ENCODE measurements at places on chromosomes 16 and 17. TPM values are rescaled to one million over a fixed set of nuclear protein-coding genes. Genes with fewer than 3 reads are reported as not detected.

The SPATA2L gene
- total RNA-seq = 9.5 TPM

The B9D1 gene
- 16.5 TPM for total RNA-seq

The TPSG1 gene
- not detected for total RNA-seq

The TCAP gene
- total RNA-seq = 1.3 TPM

The PMP22 gene
- total RNA-seq = 204 TPM

GRCh38 chr17:17774009-17774881, 62.5 kb downstream of the SREBF1 start:
- H3K36me3 ChIP-seq = no peaks in the 10 kb centered on the region
- no peak overlapping the region for H3K4me3 ChIP-seq
- H3K27me3 ChIP-seq = no peaks in the 10 kb centered on the region
- no peak for DNase-seq
- peaks cover 40% of the 10 kb centered on the region for H3K4me1 ChIP-seq

DNA sequence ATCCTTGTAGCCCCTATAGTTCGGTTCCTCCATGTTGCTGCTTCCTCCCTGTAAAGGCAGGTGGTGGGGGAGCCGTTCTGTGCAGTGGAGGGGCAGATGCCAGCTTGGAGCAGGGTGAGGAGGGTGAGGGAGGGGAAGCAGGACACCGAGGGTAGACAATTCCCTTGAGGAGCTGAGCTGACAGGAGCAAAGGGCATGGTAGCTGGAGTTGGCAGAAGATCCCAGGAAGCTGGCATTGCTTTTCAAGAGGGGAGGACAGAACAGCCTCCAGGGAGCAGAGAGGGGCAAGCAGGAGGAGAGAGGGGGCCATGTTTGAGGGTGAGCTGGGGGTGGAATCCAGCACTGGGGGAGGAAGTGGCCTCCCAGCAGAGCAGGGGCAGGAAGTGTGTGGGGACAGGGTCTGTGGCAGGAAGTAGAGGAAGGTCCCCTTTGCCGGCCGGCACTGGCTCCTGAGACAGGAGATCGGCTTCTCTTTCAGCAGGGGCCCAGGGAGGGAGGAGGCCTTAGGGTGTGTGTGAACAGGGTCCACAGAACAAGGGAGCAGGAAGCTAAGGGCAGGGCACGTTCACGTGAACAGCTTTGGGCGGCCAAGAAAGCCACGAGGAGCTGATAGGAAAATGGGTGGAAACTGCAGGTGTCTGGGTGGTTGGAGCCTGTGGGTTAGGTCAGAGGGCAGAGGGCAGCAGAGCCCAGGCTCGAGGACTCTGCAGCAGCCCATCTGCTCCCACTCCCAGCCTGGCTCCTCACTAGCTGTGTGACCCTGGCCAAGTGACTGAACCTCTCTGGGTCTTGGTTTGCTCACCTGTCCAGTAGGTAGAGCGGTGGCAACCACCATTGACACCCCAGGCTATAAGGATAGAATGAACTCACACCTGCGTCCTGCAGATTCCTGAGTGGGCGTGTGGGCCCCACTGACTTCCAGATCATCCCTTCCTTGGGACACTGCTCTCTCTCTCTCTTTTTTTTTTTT, 17.5 kb upstream of the SPNS2 start:
- no peak overlapping the region for H3K27ac ChIP-seq
- H3K4me3 ChIP-seq = no peak overlapping the region
- DNase-seq = no peak
- peaks cover 6% of the 10 kb centered on the region for H3K27me3 ChIP-seq
- H3K36me3 ChIP-seq = no peaks in the 10 kb centered on the region

- H3K4me1 ChIP-seq = peaks cover 4% of the 10 kb centered on the region
- H3K27me3 ChIP-seq = peaks cover 11% of the 10 kb centered on the region
- DNase-seq = no peak
- H3K4me3 ChIP-seq = no peak overlapping the region
Measured at GRCh38 chr17:36862116-36862920, 75.0 kb upstream of the LHX1 start.

DNA sequence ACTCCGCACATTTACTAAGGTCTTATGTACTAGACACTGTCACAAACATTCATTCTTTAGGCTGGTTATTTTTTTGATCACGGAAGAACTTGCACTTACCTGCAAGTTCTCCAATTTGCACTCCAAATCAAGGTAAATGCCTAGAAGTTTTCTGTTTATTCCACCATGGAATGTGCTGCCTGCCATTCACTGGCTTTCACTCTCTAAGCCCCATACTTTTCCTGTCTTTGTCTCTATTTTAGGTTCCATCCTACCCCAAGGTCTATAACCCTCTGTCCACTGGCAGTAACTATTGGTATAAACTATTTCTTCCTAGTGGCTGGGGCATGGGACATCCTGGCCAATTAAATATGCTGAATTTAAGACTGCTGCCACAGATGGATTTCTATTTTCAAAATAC, 15.9 kb downstream of the XPO6 start:
- no peaks in the 10 kb centered on the region for H3K27me3 ChIP-seq
- peaks cover 12% of the 10 kb centered on the region for H3K36me3 ChIP-seq
- H3K4me1 ChIP-seq = peaks cover 43% of the 10 kb centered on the region
- peak overlapping the region; percentile 94 for H3K27ac ChIP-seq
- H3K4me3 ChIP-seq = no peak overlapping the region

DNA sequence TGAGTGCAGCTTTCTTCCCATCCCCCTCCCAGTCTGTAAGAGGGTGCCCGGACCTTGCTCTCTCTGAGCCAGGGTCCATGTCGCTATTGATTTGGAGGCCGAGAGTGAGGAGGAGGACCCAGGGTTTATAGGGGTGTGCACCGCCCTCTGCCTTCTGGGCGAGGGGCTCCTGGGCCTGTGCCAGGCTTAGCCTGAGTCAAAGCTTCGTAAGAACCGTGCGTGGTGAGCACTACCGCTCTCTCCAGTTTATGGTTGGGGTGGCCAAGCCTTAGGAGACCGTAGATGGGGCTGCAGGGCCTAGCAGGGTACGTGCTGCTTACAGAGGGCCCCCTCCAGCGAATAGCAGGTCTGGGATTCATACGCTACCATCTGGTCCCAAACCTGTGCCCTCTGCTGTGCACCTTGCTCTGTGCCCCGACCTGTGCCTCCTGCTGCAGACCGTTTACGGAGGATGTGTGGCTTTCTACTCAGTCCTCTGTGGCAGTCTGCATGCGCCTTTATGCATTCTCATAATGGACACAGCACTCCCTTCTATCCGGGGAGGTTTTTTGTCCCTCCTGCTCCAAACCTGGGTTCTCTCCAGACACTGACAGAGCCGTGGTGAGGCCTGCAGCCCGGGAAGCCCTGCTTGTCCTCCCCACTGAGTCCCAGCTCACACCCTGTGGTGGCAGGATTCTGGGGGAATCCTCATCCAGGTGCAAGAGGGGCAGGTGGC, 54.7 kb downstream of the PGS1 start:
- no peak overlapping the region for H3K4me3 ChIP-seq
- no peak overlapping the region for H3K27ac ChIP-seq
- no peaks in the 10 kb centered on the region for H3K27me3 ChIP-seq
- DNase-seq = no peak
- peaks cover 27% of the 10 kb centered on the region for H3K4me1 ChIP-seq

GRCh38 chr16:46853713-46854443, 22.9 kb upstream of the C16orf87 start:
- no peak overlapping the region for H3K4me3 ChIP-seq
- H3K36me3 ChIP-seq = no peaks in the 10 kb centered on the region
- H3K4me1 ChIP-seq = no peaks in the 10 kb centered on the region

DNA sequence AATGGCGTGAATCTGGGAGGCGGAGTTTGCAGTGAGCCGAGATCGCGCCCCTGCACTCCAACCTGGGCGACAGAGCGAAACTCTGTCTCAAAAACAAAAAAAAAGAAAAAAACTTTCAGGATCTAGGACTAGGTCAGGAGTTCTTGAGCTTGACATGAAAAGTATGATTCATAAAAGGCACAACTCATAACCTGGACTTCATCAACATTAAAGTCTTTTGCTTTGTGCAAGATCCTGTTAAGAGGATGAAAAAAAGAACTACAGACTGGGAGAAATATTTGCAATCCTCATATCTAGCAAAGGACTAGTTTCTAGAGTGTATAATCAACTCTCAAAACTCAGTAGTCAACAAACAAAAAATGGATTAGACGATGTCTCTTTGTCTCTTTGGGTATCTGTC, 40.0 kb downstream of the TBC1D16 start:
- H3K27ac ChIP-seq = no peak overlapping the region
- H3K4me1 ChIP-seq = peaks cover 43% of the 10 kb centered on the region
- peaks cover 4% of the 10 kb centered on the region for H3K36me3 ChIP-seq
- no peak for DNase-seq
- H3K4me3 ChIP-seq = no peak overlapping the region

- peaks cover 28% of the 10 kb centered on the region for H3K36me3 ChIP-seq
- no peak overlapping the region for H3K4me3 ChIP-seq
- peaks cover 26% of the 10 kb centered on the region for H3K4me1 ChIP-seq
- no peaks in the 10 kb centered on the region for H3K27me3 ChIP-seq
Measured at GRCh38 chr16:85796152-85796551, 3.2 kb downstream of the EMC8 start.

- peaks cover 17% of the 10 kb centered on the region for H3K27me3 ChIP-seq
- no peak overlapping the region for H3K4me3 ChIP-seq
- no peak overlapping the region for H3K27ac ChIP-seq
- H3K36me3 ChIP-seq = no peaks in the 10 kb centered on the region
Measured at GRCh38 chr17:7763919-7764318, 46.4 kb downstream of the DNAH2 start.

DNA sequence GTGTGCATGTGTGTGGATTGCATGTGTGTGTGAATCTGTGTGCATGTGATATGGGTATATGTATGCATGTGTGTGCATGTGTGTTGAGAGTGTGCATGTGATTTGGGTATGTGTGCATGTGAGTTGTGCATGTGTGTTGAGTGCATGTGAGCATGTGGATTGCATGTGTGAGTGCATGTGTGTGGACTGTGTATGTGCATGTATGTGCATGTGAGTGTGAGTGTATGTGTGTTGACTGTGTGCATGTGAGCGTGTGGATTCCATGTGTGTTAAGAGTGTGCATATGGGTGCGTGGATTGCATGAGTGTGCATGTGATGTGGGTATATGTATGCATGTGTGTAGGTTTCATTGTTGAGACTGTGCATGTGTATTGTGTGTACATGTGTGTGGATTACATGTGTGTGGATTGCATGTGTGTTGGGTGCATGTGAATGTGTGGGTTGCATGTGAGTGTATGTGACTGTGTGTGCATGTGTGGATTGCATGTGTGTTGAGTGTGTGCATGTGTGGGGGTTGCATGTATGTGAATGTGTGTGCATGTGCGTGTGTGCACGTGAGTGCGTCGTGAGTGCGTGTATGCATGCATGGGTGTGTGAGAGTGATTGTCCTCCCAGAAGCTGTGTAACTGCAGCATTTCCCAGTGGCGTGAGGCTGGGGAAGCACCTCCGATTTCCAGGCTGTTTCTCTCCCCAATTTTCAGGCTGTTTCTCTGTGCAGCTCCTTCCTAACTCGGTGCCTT, 19.4 kb downstream of the C1QTNF1 start:
- peaks cover 3% of the 10 kb centered on the region for H3K27me3 ChIP-seq
- peaks cover 39% of the 10 kb centered on the region for H3K4me1 ChIP-seq
- peaks cover 36% of the 10 kb centered on the region for H3K36me3 ChIP-seq
- DNase-seq = no peak

GRCh38 chr17:34592002-34592401, 12.6 kb downstream of the TMEM132E start:
- H3K36me3 ChIP-seq = no peaks in the 10 kb centered on the region
- H3K4me3 ChIP-seq = no peak overlapping the region
- DNase-seq = no peak
- H3K27me3 ChIP-seq = peaks cover 21% of the 10 kb centered on the region
- H3K4me1 ChIP-seq = no peaks in the 10 kb centered on the region

- peaks cover 6% of the 10 kb centered on the region for H3K27me3 ChIP-seq
- H3K4me3 ChIP-seq = no peak overlapping the region
- DNase-seq = no peak
Measured at GRCh38 chr17:6458460-6458950, 14.2 kb downstream of the PIMREG start.

DNA sequence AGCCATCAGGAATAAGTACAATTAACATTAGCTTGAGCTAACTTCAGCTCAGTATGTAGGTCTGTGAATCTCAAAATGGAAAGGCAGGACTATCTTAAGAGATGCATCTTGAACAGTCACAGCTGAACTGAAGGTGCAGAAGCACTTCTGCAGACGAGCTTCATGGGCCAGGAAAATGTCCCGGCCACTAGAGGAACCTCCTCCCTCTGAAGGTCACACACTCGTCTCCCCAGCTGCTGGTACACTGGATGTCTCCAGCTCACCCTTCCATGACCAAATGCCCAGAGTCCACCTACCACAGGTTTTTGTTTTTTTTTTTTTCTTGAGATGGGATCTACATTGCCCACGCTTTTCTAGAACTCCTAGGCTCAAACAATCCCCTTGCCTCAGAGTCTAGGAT, 33.2 kb downstream of the WDR59 start:
- no peak overlapping the region for H3K4me3 ChIP-seq
- no peak for DNase-seq
- no peaks in the 10 kb centered on the region for H3K4me1 ChIP-seq
- H3K27ac ChIP-seq = no peak overlapping the region

GRCh38 chr17:79808763-79809529, 12.1 kb upstream of the CBX8 start:
- no peaks in the 10 kb centered on the region for H3K36me3 ChIP-seq
- H3K27me3 ChIP-seq = peaks cover 66% of the 10 kb centered on the region
- H3K4me3 ChIP-seq = no peak overlapping the region
- peaks cover 20% of the 10 kb centered on the region for H3K4me1 ChIP-seq
- peak overlapping the region; percentile 10 for H3K27ac ChIP-seq

DNA sequence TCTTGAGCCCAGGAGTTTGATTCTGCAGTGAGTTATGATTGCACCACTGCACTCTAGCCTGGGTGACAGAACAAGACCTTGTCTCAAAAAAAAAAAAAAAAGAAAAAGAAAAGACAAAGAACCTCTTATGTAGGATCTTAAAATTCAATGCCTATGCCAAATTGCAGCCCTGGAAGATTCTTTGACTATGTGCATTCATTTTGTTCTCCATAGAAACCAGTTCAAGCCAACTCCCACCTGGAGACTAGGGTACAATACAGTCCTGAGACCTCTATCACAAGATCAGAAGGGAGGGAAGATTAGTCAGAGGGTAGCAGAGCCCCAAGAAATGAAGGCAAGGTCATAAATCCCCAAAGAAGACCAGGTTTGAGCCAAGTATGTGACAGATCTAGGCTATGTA, 90.6 kb upstream of the HAS3 start:
- peaks cover 7% of the 10 kb centered on the region for H3K4me1 ChIP-seq
- H3K27ac ChIP-seq = no peak overlapping the region
- no peaks in the 10 kb centered on the region for H3K27me3 ChIP-seq
- no peaks in the 10 kb centered on the region for H3K36me3 ChIP-seq
- H3K4me3 ChIP-seq = no peak overlapping the region

DNA sequence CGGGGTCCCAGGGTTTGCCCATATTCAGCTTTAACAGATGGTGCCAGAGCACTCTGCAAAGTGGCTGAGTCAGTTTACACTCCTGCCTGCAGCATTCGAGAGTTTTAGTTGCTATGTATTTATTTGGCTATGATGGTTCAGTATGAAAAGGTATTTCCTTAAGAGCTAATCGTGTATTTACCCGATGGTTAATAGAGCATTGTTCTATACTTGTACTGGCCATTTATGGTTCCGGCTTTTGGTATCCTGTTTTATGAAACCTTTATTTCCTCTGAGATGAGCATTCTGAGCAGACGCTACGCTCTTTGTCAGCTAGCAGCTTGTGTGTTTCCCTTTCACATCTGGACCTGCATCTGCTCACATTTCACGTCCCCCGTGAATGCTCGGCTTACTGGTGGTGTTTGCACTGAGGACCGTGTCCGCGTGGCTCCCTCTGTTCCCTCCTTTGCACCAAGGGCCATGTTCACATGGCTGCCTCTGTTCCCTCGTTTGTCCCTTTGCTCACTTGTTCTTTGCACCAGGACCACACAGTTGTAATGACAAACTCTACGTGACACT, 149.1 kb upstream of the CHMP6 start:
- no peak overlapping the region for H3K4me3 ChIP-seq
- H3K4me1 ChIP-seq = peaks cover 18% of the 10 kb centered on the region
- peaks cover 20% of the 10 kb centered on the region for H3K36me3 ChIP-seq
- DNase-seq = no peak

GRCh38 chr17:81813861-81814683, 10.1 kb downstream of the GCGR start:
- peaks cover 4% of the 10 kb centered on the region for H3K27me3 ChIP-seq
- no peak overlapping the region for H3K27ac ChIP-seq

Data from osteocyte (in vitro differentiated cells).